Dermis microvascular lymphatic vessel endothelial cell (primary cell): ENCODE measurements at places on chromosomes 7 and 10.
A peak's percentile ranks its signal among the peaks of the same experiment; 100 is the strongest.

DNA sequence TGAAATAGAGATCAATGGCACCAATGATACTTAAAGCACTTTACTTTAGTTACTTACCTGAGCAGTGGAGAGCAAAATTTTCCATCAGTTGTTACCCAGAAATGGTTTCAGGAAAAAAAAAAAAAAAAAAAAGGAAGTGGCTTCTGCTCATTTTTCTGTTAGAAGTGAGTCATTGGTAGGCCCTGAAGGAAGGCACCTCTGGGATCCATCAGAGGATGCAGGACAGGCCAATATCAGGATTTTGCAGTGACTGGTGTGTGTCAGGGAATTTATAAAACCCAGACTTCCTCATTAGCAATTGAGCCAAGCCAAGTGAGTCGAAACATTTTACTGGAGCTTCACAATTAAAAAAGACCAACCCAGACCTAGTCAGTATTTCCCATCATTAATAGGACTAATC lies 2.3 kb upstream of the SMIM30 start:
- DNase-seq = no peak

- peak; percentile 6 for DNase-seq
Measured at GRCh38 chr7:76997381-76998284, 34.5 kb downstream of the SPDYE17 start.

DNA sequence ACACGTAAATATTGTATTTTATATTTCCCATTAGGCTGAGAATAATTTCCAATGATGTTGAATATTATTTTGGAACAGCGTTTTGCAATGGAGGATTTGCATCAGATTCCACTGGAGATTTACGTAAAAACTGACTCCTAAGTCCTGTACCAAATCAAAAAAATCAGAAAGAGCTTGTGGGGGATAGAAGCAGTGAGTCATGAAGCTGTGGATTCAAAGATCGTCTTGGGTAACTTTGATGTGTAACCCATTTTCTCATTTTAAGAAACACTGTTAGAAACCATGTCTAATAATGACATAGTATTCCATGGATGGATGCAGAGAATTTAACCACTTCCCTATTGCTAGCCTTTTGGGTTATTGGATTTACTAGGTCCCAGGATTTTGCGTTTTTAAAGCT lies 158.6 kb downstream of the INHBA start:
- DNase-seq = no peak

GRCh38 chr7:129940329-129940728 lies 12.4 kb downstream of the UBE2H start:
- no peak for DNase-seq
